Left ventricle myocardium superior (tissue), 1 donor: ENCODE measurements at places on chromosomes 3 and 15.

DNA sequence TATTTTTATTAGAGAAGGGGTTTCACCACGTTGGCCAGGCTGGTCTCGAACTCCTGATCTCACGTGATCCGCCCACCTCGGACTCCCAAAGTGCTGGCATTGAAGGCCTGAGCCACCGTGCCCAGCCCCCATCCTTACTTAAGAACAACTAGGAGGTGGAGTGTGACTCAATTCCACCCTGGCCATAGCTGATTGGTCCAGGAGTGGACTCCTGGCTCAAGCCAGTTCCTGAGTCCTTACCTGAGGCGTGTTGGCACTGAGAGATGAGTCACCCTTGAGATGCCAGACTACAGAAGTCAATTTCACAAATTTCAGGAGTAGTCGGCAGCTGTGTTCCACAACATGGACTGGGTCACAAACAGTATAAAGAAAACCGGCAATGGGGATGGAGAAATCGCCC is 124.2 kb downstream of the SHQ1 start:
- no peak for DNase-seq

DNA sequence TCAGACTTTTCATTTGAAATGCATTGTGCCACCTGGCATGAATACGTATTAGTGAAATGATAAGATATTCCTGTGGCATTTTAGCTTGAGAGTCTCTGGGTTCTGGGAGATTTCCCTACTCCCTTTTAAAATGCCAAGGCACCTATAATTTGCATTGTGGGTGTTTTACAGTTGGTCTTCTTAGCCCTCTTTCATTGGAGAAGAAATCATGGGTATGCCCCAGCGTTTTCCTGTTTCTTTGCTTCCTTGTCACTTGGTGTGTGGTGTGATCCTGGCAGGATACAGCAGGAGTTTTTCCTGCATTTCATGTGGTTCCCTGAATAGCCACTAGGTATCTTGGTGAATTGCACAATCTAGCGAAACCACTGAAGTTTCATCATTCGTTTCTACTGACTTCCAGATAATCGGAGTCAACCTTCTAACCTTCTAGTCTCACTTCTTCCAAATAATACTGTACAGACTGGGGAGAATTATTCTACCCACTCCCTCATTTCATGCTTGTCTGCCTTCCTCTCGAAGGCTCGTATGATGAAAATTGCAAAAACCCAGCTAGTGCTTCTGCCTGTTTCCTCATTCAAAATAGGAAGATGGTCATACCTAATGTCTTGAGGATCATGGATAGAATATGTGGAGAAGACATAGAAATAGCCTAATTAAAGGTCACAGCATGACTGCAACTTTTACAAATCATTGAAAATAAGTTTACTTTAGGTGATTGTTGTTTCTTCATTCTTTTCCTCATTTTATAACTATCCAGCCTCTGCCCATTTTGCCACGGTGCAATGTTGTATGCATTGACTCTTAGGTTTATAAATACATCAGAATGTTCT is 2.6 kb downstream of the BHLHE40 start:
- DNase-seq = no peak

GRCh38 chr3:14791343-14791945 is 27.3 kb upstream of the FGD5 start:
- peak; percentile 76 for DNase-seq

DNA sequence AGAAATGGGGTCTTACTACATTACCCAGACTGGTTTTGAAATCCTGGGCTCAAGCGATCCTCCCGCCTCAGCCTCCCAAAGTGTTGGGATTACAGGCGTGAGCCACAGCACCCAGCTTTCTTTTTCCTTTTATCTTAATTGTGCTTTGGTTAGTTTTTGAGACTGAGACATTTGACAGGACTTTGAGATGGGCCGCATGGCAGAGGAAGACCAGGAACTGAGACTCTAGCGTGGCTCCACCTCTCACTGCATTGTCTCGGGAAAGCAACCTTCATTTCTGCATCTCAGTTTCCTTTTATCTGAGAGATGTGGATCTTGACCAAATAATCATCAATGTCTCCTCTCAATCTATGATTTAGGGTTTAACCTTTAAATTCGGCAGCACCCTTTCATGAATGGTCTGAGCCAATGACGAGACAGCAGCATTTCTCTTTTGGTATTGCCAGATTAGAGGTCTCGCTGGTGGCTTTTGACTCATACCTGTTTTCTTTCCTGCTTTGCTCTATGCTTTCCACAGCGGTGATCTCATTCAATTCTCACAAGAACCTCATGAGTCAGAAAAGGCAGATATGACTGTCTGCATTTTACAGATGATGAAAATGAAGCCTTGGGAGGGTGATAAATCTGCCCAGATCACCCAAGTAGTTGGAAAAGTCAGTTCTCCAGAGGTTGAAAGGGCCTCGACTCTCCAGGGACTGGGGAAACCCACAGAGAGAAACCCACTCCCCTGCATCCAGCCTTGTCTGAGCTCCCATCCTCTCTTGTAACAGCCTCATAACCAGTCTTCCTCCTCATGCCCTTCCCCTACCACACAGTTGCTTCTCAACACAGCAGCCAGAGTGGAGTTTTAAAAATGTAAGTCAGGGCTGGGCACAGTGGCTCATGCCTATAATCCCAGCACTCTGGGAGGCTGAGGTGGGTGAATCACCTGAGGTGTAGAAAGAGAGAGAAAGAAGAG is 84.8 kb upstream of the FOXB1 start:
- DNase-seq = no peak
